ENCODE measurements at places on chromosomes 5 and 9.

- DNase-seq: no peak
These were observed 25.7 kb upstream of the INSYN2B start for GRCh38 chr5:170006021-170006420.

GRCh38 chr5:58322453-58322852, 137.4 kb downstream of the PLK2 start:
- no peak for DNase-seq

GRCh38 chr5:11212706-11213105, 451.7 kb upstream of the DAP start:
- DNase-seq: no peak

- no peak for DNase-seq
These were observed 117.4 kb downstream of the GCNT1 start for GRCh38 chr9:76576344-76576743.

- DNase-seq: no peak
These were observed 12.7 kb upstream of the PRELID2 start for GRCh38 chr5:145847499-145848497.

DNA sequence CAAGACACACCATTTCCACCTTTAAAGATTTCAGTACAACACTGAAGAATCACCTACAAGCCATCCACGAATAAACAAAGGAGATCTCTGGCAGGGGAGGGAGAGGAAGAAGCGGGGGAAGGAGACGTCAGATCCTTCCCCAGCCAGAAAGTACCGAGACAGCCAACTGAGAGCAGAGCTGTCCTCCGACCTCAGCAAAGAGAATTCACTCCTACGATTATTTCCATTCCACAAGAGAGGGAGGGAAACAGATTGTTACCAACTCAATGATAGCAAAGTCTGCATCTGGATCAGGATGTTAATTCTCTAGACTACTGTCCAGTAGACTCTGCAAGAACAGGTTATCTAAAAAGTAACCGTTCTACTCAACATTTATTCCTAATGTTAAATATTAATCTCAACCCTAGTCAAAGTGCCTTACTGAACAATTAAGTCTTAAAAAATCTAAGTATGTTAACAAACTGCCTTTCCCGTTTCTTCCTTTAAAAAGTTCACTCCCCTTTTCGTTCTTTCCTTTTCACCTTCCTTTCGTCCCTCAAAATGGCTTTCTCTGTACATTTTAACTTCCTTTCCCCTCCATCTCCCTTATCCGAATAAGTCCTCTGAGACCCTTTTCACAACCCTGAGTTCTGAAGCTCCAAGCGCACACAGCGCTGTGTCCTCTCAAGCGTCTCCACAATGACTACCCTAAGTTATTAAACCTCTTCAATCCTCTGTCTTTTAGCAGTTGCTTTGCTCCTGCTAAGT, 1.4 kb downstream of the CHD1 start:
- DNase-seq: no peak

DNA sequence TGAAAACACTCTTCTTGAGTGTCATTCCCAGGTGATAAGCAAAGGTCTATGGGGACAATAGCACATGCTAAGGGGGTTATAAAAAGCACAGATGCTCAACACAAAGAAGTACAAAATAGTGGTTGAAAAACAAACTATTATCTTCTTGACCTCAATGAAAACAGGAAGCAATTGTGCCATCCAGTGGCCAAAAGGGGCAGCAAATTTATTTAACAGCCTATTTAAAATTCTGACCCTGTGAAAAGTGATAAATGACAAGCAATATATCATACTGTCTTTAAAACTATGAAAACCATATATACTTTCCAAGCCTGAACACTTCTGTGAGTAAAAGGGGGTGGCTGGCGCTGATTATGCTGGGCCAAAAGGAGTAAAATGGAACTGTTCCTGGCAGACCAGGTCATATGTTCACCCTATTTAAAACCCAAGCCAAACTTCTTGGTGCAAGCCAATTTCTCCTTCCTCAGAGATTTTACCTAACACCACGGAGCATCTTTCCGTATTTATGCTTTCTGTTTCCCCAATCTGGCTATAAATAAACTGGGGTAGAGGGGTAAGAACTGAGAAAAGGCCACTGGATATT, 29.7 kb downstream of the TEX10 start:
- no peak for DNase-seq

- no peak for DNase-seq
These were observed 310.9 kb downstream of the BNC2 start for GRCh38 chr9:16559418-16560188.

DNA sequence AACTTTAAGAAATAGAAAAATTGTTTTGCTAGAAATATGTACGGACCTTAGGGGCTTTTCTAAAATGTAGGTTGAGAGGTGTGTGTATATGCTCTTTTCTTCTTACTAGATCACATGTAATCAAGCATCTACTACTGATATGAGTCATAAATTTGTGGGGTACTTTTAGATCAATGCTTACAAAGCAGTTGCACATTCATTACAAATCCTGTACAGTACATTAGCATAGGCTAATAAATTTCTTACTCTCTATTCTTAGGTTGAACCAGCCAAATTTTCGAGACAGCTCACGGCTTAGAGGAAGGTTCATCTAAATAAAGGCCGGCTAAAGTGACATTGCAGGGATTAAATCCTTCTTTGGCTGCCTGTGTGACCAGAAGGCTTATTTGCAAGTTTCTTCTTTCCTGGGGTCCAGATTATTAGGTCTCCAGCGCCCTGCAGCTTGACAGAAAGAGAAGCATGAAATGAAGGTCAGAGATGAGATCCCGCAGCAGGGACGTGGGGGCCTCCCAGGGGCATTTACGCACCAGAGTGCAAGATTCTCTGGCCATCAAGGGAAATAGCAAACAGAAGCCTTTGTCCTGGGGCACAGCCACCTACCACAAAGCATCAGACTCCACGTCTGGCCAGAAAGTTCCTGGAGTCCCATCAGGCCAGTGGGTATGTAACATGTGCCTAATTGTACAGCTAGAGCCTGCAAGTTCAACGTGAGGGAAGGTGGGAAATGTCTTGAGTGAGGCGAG, 53.0 kb downstream of the NIM1K start:
- no peak for DNase-seq

DNA sequence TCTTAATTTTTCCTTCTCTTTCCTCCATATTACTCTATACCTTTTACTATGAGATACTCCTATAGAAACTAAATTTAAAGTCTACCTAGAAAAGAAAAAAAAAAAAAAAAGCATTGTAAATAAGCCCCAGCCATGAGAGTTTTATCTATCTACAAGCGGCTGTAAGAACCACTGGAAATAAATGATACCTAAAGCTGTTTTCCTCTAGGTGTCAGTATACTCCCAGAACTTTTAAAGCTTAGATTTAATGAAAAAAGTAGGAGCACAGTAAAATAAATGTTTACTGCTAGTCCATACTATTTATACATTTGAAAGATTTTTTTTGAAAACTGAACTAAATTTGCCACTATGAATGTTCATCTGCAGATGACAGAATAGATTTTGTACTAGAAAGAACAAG, 26.2 kb downstream of the TYRP1 start:
- DNase-seq: no peak

- no peak for DNase-seq
These were observed 20.1 kb downstream of the C5orf58 start for GRCh38 chr5:170252720-170253350.

DNA sequence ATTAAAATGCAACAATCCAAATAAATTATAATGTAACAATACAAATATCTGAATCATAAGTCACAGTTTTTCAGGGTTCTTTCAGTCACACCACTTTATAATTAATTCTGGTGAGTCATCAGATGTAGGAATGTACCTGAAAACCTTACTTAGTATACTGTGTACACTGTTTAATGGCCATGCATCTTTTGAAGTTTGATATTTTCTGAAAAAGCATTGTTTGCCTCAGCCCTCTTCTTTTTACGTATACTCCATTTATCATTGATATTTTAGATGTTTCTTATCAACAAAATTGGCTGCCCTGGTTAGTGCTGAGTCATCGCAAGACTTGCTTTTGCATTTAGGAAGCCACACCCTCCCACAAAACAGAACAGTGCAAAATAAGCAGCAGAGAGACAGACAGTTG, 218.6 kb downstream of the PJA2 start:
- no peak for DNase-seq

DNA sequence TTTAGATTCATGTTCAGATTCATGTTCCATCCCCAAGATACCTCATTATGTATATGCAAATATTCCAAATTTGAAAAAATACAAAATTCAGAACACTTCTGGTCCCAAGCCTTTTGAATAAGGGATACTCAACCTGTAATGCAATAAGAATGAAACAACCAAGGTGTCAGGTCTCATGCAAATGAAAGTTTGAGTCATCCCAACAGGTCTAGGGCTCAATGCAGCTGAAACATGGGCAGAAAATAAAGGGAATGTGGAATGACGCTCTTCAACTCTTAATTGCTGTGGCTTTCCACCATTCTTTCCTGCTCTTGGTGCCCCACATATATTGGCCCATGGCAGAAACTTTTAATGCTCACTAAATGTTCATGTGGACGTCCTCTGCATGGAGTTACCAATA, 107.3 kb upstream of the DAPK1 start:
- DNase-seq: no peak

- DNase-seq: no peak
These were observed 327.1 kb upstream of the NUDT12 start for GRCh38 chr5:103889500-103890209.

GRCh38 chr5:69167493-69167855, 524 bp downstream of the CCNB1 start:
- DNase-seq: no peak

DNA sequence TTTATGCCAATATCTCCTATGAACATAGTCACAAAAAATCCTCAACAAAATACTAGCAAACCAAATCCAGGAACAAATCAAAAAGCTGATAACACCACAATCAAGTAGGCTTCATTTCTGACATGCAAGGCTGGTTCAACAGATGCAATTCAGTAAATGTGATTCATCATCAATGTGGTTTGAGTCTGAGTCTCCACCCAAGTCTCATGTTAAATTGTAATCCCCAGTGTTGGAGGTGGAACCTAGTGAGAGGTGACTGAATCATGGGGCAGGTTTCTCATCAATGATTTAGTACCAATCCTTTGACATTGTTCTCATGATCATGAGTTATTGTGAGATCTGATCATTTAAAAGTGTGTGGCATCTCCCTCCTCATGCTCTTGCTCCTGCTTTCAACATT, 1072.7 kb downstream of the NR2F1-AS1 start:
- no peak for DNase-seq

DNA sequence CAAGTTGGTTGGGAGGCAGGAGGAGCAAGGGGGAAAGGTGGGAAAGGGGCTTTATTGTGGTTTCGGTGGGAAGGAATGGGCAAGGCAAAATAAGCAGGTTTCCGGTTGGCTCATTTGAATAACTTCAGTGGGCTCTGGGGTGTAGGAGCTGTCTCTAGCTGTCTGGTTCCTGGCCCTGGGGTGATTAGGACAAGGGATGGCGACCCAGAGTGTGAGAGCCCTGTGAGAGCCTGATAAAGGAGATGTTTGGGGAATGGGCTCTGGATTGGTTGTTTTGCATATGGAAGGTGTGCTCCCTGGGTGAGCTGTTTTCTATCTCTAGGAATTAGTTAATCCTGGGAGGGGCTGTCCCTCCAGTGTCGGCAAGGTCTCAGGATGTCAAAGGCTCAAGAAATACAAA, 15.4 kb downstream of the ANKRD34B start:
- DNase-seq: no peak

DNA sequence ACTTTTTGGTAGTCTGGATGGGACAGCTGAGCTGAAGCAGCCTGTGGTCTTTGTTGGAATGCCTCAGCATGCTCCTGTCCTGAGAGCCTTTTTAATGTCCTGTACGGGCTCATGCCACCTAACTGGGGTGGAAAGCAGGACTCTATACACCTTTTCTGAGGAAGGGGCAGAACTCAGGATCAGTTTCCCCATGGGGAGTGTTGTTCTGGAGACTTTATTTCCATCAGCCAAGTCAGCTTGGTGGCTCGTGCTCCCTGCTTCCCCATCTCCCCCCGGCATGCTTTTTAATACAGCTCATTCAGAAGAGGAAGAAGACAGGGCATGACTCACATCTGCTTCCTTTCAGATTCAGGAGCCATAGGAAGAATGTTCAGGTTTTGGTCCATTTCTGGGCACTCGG, 5.1 kb upstream of the SEPTIN8 start:
- DNase-seq: no peak

- DNase-seq: no peak
These were observed 103.6 kb downstream of the PBX3 start for GRCh38 chr9:125850763-125851162.

- no peak for DNase-seq
These were observed 333.4 kb upstream of the PUM3 start for GRCh38 chr9:3177146-3177761.

DNA sequence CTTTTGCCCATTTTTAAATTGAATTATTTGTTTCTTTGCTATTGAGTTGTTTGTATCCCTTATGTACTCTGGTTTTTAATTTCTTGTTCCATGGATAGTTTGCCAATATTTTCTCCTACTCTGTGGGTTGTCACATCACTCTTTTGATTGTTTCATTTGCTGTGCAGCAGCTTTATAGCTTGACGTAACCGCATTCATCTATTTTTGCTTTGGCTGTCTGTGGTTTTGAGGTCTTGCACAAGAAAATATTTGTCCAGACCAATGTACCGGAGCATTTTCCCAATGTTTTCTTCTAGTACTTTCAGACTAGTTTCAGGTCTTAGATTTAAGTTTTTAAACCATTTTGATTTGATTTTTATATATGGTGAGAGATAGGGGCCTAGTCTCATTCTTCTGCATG, 36.2 kb upstream of the ZNF366 start:
- DNase-seq: no peak

DNA sequence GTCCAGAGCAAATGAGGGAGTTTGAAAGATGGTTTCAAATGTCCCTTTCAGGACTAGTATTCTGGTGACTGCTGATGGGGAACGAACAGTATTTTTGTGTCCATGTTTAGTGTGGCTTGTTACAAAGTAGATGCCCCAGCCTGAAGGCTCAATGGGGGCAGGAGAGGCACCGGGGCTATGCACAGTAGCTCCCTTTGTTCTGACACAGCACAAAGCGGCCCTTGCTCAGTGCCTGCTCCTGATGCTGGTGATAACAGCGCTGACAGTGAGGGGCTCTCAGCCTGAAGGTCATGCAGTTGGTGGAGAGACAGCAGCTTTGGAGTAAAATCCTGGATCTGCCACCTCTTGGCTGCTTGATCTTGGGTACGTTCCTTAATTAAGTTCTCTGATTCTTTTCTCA, 188.9 kb downstream of the SLIT3 start:
- no peak for DNase-seq

GRCh38 chr5:139306628-139307379, 13.3 kb downstream of the MATR3 start:
- no peak for DNase-seq

- DNase-seq: peak; percentile 72
These were observed 83.2 kb downstream of the AK8 start for GRCh38 chr9:132794730-132795380.

- no peak for DNase-seq
These were observed 1.8 kb downstream of the UBAP2 start for GRCh38 chr9:34046784-34047379.

DNA sequence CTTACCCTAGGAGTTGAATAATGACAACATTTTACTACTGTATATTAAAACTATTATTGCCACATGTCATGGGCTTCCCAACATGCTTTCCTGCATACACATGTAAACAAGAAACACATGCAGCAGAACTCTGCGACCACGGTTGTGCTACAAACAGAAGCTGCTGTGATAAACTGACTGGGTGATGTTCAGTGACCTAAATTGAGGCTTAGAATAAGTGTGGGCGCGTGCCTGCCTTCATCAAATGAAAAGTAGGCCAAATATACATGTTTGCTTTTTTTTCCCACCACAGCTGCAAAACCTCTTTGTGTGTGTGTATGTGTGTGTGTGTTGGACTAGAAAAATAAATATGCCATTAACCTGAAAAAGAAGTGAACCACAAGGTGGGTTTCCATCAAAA, 1202.1 kb downstream of the PTPRD start:
- no peak for DNase-seq

GRCh38 chr9:127662617-127663016, 44.2 kb upstream of the CFAP157 start:
- DNase-seq: no peak

Data from vagina (tissue), 2 donors.